ENCODE measurements at places on chromosomes 11 and 22.

DNA sequence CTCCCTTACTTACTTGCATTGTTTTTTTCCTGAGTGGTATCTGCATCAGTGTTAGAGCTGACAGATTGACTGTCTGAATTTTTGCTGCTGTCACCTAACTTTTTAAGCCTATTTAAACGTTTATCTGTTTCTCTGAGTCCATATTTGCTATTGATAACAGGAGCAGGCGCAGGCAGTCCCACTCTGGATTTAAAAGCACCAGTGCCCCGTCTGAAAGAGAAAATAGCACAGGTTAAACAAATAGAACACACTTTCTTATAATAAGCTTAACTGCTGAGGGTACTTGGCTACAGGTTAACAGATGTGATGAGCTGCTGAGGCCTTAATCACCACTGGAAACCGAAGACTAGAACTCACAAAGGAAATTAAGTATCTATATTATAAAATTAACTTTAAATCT, 45.8 kb upstream of the CHKA start:
- DNase-seq, result no peak

GRCh38 chr11:62560566-62561103, 13.1 kb downstream of the EEF1G start:
- peak; percentile 84 for DNase-seq

GRCh38 chr11:93490996-93491618, 52.1 kb downstream of the SMCO4 start:
- no peak for DNase-seq

DNA sequence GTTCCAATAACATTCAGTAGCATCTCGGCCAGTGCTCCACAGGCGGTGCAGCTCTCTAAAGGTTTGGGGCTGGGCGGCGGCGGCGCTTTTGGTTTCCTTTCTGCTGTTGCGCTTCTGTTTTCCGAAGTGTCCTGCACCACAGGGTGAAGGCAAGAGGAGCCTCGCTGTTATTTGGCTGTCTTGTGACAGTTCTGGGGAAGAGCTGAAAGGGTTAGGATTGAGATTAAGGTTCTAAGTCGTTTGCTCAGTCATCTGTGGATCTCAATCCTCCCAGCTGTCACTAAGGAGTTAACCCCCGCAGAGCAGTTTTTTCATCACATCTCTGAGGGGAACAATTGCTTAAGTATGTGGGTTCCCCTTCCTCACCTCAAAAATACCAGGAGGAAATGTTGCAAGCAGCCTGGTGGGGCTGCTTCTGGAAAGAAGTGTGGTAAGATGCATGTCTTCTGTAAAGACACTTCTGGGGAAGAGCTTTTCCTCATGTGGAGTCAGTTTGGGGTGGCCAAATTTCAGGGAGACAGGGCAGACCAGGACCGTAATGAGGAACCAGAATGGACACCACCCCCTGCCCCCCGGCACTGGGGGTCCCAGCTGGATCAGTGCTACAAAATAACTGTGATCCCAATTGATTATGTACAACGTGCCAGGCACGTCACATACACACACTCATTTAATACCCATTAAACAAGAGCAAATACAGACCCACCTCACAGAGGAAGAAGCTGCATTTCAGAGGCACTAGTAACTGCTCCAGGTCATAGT, 14.2 kb downstream of the TMEM121B start:
- peak; percentile 36 for DNase-seq

DNA sequence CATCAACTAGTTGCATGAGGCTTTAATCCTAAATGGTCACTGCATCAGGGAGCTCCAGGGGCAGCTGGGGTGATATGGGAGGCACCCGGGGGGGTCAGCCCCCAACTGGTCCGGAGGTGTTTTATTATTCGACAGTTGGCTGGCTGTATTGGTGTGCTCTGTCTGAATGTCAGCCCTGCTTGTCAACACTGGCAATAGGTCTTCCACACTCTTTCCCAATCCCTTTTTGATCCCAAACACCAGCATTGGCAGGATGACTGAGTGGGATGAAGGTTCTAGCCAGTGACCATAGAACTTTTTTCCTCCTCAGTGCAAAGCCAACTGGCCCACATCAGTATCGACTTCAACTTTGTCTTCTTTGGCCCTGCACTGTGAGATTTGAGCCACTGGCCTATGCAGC, 8.9 kb upstream of the LDLRAD3 start:
- DNase-seq, result no peak

GRCh38 chr11:120625565-120625964, 114.0 kb downstream of the GRIK4 start:
- DNase-seq, result no peak

GRCh38 chr22:23045461-23045860, 24.9 kb upstream of the GNAZ start:
- no peak for DNase-seq

DNA sequence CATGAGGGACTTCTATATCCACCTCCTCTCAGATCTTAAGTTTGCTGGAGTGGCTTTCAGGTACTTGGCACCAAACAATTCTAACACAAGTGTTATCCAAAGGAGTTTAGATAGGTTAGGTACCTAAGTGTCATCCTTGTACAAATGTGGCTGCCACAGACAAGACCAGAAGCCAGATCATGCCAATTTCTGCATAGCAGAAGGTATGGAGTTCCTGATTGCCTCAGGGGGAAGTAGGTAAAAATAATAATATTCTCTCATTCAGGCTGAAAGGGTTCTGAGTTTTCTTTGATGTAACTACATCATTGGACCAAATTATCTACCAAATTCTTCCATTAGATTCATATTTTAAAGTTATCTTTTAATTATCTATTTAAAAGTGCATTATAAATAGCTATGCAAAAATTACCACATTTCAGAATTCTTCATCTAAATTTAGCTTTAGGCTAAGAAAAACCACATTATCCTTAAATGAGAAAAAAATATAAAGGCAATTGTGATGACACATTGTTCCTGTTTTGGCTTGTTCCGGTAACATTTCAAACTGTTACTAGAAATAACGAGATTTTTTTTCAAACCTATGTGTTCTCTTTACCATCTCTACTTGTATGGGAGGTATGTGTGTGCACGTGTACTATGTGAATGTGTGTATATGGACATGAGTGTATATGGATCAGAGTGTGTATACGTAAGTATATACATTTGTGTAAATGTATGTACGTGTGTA, 66.2 kb upstream of the POU2AF2 start:
- no peak for DNase-seq

GRCh38 chr22:35972559-35972958, 56.1 kb downstream of the RBFOX2 start:
- no peak for DNase-seq

DNA sequence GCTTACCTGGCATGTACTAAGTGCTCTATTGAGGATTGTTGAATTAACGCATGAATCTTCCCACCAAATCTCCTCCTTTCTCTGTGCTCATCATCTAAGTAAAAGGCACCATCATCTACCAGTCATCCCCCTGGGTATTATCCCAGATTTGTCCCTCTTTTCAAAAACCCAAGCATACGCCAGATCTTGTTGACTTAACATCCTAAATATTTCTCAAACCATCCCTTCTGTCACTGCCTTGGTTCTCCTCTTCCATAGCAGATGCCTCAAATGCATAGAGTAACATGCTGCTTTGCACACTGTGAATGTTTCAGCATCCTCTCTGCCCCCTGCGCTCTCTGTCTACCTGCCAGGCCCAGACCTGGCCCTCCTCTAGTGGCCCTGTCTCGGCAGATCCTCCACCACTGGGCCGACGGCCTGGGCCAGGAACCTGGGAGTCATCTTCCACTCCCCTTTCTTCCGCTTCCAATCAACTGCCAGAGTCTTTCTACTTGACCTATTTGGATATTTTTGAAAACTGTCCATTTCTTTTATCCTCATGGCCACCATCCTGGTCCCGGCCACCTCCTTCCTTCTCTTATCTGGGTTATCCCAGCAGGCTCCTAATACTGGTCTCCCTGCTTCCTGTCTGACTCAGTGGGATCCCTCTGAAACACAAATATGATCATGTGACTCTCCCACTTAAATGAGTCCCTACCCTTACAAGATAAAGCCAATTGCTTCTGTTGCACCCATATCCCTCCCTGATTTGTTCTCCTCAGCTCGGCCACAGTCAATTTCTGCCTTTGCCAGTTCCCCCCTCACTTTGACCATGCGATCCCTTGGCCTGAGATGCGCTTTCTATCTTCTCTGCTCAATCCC, 3.4 kb upstream of the TAB1 start:
- no peak for DNase-seq

All from CD4-positive, alpha-beta T cell treated with Interferon alpha-2 for 1 hour (primary cell).